Occipital lobe (tissue), 3 donors: ENCODE measurements at places on chromosomes 5 and 9.

DNA sequence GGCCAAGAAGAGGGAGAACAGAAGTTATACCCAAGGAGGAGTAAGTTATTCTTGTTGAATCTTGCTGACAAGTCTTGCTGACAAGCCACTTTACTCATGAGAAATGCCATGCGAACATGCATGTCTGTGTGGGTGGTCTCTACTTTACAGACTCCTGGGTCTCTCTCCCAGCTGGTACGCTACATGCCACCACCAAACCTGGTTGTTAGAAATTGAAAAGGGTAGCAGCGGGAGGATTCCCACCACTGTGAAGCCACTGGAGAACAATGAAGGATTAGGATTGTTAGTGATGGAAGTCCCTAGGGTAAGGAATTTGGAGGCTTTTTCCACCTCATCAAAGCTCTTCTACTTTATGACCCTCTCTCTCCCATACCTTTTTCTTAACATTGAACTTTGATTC, 53.6 kb upstream of the GABRB2 start:
- DNase-seq: no peak

DNA sequence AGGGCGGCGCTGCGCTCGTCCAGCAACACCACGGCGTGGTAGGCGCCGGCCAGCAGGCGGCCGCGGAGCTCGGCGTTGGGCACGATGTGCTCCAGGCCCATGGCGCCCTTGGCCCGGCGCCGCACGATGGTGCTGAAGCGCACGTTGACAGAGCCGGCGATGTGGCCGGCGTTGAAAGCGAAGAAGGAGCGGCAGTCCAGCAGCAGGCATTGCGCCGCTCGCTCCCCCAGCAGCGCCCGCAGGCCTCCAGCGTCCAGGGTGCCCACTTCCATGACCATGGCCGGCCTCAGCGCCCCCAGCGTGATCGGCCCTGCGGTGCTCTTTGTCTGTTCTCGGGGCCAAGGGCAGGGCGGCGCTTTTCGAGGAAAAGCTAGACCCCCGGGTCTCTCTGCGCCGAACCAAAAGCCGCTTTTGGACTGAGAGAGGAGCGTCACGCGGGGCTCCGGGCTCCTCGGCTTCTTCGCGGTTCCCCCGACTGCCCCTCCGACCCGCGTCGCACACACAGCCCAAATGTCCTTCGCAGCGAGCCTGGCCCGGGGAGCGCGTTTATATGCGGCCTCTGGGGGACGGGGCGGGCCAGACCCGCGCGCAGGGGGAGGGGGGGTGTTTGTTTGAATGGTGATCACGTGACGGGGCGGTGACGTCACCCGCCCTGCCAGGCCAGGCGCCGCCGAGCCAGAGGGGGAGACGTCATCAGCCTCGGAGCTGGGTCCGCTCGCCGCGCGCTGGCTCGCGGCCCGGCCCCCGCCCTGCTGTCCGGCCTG, at the start of gene DUSP1:
Gene DUSP1 (minus strand): TSS at position 521 of the 764 bp plus-strand sequence. CDS start 243 bp downstream, at position 278.
- DNase-seq: peak; percentile 95

- no peak for DNase-seq
These were observed 20.4 kb downstream of the CCDC192 start for GRCh38 chr5:127723571-127723970.

DNA sequence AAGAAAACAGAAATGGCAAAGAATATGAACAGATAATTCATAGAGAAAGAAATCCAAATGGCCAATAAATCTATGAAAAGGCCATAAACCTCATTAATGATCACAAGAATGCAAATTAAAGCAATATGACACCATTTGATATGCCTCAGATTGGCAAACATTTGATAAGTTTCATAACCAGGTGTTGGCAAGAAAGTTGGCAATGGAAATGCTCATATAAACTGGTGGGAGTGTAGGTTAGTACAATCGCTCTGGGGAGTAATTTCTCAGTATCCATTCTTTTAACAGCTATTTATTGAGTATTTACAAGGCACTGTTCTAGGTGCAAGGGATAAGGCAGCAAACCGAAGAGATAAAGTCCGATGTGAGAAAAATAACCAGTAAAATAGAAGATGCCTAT, 154.5 kb downstream of the TTLL11 start:
- DNase-seq: no peak

GRCh38 chr5:72255237-72255636, 64.8 kb downstream of the MRPS27 start:
- no peak for DNase-seq

DNA sequence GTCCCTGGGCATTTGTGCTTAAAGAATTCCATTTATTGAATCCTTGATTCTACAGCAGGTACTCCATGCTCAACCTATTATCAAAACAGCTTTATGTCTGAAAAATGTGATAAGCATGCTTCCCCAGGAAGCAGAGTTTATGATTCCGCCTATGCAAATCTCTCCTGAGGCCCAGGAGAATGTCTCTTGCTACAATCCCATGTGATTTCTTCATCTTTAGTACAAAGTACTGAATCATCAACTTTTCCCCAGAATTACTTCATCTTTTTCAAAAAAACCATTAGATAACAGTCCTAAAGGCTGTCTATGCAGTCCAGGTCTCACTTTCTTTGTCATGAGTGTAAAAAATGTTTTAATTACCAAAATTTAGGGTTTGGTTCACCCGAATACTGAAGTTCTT, 130.2 kb upstream of the ADAMTSL1 start:
- no peak for DNase-seq

DNA sequence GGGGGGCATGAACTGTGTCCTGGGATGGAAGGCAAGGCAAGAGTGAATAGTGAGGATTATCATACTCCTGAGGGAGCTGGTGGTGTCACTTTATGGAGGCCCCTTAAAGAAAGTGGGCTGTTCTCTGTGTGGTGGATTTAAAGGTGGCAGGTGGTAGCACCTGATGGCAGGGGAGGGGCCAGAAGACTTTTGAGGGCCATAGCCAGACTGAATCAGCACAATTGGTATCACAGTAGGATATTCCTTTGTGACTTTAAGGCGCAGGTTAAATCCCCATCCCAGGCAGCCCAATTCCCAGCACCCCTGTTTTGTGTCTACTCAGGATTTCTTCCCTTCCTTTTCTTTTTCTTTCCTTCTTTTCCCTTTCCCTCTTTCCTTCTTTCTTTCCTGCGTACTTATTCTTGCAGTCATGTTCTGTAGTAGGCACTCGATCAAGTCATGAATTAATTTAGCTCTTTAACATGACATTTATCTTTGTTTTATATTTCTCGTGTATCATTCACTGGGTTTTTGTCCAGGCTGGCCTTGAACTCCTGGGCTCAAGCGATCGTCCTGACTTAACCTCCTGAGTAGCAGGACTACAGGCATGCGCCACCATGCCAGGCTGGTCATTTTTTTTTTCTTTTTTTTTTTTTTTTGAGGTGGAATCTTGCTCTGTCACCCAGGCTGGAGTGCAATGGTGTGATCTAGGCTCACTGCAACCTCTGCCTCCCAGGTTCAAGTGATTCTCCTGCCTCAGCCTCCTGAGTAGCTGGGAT, 11.0 kb upstream of the PCBD2 start:
- no peak for DNase-seq
